ENCODE measurements at places on chromosomes 12 and 14. TPM values are rescaled to one million over a fixed set of nuclear protein-coding genes. Genes with fewer than 3 reads are reported as not detected.
A peak's percentile ranks its signal among the peaks of the same experiment; 100 is the strongest.

- H3K27ac ChIP-seq: peak overlapping the region; percentile 98
- peak overlapping the region; percentile 86 for H3K4me3 ChIP-seq
- no peaks in the 10 kb centered on the region for H3K27me3 ChIP-seq
- peaks cover 18% of the 10 kb centered on the region for H3K4me1 ChIP-seq
These were observed 1.2 kb downstream of the KLHDC2 start for GRCh38 chr14:49769171-49769570.

- H3K4me3 ChIP-seq: no peak overlapping the region
- no peak for DNase-seq
- H3K27me3 ChIP-seq: peaks cover 41% of the 10 kb centered on the region
These were observed 175.7 kb upstream of the FBXO33 start for GRCh38 chr14:39607978-39608377.

DNA sequence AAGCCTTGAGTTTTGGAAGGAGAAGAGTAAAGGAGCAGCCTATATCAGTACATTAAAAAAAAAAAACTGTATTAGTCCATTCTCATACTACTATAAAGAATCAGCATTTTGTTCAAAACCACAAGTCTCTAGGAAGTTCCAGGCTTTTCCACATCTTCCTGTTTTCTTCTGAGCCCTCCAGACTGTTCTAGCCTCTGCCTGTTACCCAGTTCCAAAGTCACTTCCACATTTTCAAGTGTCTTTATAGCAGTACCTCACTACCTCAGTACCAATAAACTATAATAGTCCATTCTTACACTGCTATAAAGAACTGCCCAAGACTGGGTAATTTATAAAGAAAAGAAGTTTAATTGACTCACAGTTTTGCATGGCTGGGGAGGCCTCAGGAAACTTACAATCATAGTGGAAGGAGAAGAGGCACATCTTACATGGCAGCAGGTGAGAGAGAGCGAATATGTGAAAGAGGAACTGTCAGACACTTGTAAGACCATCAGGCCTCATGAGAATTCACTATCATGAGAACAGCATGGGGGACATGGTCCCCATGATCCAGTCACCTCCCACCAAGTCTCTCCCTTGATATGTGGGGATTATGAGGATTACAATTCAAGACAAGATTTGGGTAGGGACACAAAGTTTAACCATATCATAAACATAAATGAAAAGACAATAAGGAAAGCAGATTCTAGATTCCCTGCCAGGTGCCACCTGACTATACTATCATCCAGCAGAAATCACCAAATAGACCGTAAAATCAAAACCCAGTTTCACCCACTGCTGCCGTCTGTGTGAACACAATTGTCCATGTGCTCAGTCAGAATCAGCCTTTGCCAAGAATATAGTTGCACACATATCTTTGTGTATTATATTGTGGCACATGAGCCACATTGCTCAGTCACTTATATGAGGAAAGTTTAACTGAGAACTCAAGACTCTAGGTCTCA is 27.8 kb downstream of the TOGARAM1 start:
- H3K4me3 ChIP-seq: no peak overlapping the region
- H3K4me1 ChIP-seq: no peaks in the 10 kb centered on the region
- peaks cover 22% of the 10 kb centered on the region for H3K36me3 ChIP-seq

DNA sequence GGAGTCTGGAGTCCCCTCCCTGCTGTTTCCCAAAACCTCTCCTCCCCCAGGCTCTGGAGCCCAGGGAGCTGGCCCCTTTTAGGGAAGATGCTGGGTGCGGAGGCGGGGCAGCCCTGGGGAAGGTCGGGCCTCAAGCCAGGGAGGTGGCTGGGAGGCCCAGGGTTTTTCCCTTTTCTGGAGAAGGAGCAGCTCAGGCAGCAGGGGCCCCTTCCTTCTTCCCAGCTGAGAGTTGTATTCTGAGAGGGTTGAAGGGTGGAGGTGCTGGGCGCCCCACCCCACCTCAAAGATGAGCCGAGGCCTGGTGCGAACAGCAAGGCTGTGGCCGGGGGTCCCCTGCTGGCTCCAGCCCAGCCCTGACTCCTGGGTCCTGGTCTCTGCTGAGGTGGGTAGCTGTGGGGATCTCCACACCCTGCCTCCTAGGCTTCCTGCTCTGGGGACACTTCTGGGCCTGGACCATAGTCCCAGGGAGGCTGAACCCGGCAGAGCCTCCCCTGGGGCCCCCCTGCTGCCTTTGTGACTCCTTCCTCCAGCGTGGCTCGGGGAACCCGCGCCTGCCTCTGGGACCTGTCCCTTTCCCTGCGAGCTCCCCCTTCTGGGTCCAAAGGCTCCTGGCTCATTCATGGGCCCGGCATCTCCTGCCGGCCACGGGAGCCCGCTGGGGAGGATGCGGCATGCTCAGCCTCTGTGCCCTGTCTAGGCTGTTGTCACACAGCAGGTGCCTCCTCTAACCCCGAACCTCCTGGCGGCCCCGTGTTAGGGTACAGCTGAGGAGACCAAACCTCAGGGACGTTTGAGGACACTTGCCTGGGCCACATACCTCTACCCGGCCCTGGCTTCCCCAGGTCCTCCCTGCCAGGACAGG is 4.4 kb downstream of the TRMT61A start:
- peaks cover 25% of the 10 kb centered on the region for H3K36me3 ChIP-seq
- H3K4me1 ChIP-seq: peaks cover 5% of the 10 kb centered on the region
- DNase-seq: no peak

GRCh38 chr14:102584871-102585869 is 7.3 kb upstream of the RCOR1 start:
- peak overlapping the region; percentile 19 for H3K27ac ChIP-seq
- peaks cover 4% of the 10 kb centered on the region for H3K36me3 ChIP-seq
- no peak overlapping the region for H3K4me3 ChIP-seq
- H3K27me3 ChIP-seq: no peaks in the 10 kb centered on the region

GRCh38 chr14:83706231-83706954 is 1823.6 kb upstream of the FLRT2 start:
- peaks cover 13% of the 10 kb centered on the region for H3K4me1 ChIP-seq
- no peak overlapping the region for H3K27ac ChIP-seq
- no peak overlapping the region for H3K4me3 ChIP-seq
- DNase-seq: no peak

LRRC43 gene
- not detected for total RNA-seq

BCL11B gene
- 1.4 TPM for total RNA-seq

DNA sequence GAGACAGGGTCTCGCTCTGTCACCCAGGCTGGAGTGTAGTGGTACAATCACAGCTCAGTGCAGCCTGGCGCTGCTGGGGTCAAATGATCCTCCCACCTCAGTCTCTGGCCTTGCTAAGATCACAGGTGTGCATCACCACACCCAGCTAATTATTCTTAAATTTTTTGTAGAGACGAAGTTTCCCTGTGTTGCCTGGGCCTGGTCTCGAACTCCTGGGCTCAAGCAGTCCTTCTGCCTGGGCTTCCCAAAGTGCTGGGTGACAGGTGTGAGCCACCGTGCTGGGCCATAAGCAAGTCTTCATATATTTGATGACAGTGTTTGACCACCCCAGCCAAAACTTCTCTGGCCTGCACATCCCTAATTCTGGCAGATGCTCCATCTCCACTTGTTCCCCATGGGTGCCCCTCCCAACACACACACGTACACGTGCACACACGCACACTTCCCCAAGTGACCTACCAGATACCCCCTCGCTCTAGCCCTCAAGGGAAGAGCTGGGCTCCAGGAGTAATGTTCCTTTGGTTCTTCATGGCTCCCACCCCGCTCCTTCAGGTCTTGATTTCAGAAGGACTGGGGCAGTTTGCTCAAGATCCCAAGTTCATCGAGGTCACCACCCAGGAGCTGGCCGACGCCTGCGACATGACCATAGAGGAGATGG is 104.3 kb upstream of the FKBP4 start:
- peaks cover 60% of the 10 kb centered on the region for H3K27me3 ChIP-seq
- DNase-seq: no peak
- H3K4me1 ChIP-seq: no peaks in the 10 kb centered on the region

RTN1 gene
- total RNA-seq: 9.8 TPM

GRCh38 chr12:106090591-106091445 is 47.9 kb downstream of the NUAK1 start:
- peak overlapping the region; percentile 92 for H3K27ac ChIP-seq
- H3K36me3 ChIP-seq: no peaks in the 10 kb centered on the region
- H3K27me3 ChIP-seq: no peaks in the 10 kb centered on the region
- DNase-seq: peak; percentile 30
- peaks cover 13% of the 10 kb centered on the region for H3K4me1 ChIP-seq
- H3K4me3 ChIP-seq: no peak overlapping the region

SMCO2 gene
- 0.37 TPM for total RNA-seq

SLC41A2 gene
- total RNA-seq: 15.9 TPM

CRADD gene
- 17.1 TPM for total RNA-seq

CD69 gene
- total RNA-seq: not detected

DNA sequence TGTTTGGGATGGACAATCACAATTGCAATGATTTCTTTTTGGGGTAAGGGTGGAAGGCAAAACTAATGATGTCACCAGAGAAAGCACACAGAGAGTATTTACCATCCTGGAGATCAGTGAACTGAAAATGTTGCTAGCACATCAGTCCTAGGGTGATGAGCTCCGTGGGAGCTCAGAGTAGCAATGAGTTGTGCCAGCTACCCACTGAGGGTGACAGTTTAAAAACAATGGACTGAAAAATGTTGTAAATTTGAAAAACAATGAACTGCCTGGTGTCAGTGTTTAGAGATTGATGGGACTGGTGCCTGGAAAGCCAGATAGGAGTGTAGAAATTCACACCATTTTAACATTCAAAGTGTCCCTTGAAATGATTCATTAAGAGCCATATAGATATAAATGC is 198.5 kb downstream of the ATP23 start:
- H3K4me3 ChIP-seq: no peak overlapping the region
- H3K27ac ChIP-seq: no peak overlapping the region
- no peaks in the 10 kb centered on the region for H3K4me1 ChIP-seq
- H3K27me3 ChIP-seq: no peaks in the 10 kb centered on the region

OR6S1 gene
- total RNA-seq: not detected

GRCh38 chr12:31207799-31208465 is 118.0 kb downstream of the SINHCAF start:
- H3K4me3 ChIP-seq: no peak overlapping the region
- H3K27ac ChIP-seq: peak overlapping the region; percentile 37
- H3K27me3 ChIP-seq: no peaks in the 10 kb centered on the region
- no peaks in the 10 kb centered on the region for H3K36me3 ChIP-seq
- DNase-seq: peak; percentile 33
- peaks cover 36% of the 10 kb centered on the region for H3K4me1 ChIP-seq

- H3K36me3 ChIP-seq: no peaks in the 10 kb centered on the region
- H3K4me3 ChIP-seq: no peak overlapping the region
- no peaks in the 10 kb centered on the region for H3K4me1 ChIP-seq
- DNase-seq: peak; percentile 29
- H3K27me3 ChIP-seq: no peaks in the 10 kb centered on the region
These were observed 45.6 kb downstream of the PITPNM2 start for GRCh38 chr12:123105211-123105826.

GRCh38 chr14:40004871-40005500 is 572.8 kb upstream of the FBXO33 start:
- no peak overlapping the region for H3K27ac ChIP-seq
- no peak for DNase-seq
- H3K27me3 ChIP-seq: no peaks in the 10 kb centered on the region

GRCh38 chr12:56021889-56022497 is 1.1 kb downstream of the IKZF4 start:
- H3K27me3 ChIP-seq: no peaks in the 10 kb centered on the region
- DNase-seq: no peak
- H3K36me3 ChIP-seq: peaks cover 6% of the 10 kb centered on the region
- H3K27ac ChIP-seq: no peak overlapping the region

GPD1 gene
- 0.37 TPM for total RNA-seq

BICD1 gene
- 49.3 TPM for total RNA-seq

GRCh38 chr12:47870175-47870781 is 34.5 kb downstream of the VDR start:
- no peak overlapping the region for H3K27ac ChIP-seq
- H3K4me3 ChIP-seq: no peak overlapping the region
- H3K4me1 ChIP-seq: peaks cover 6% of the 10 kb centered on the region

DCN gene
- total RNA-seq: 33.1 TPM

- no peaks in the 10 kb centered on the region for H3K36me3 ChIP-seq
- H3K4me1 ChIP-seq: no peaks in the 10 kb centered on the region
- no peaks in the 10 kb centered on the region for H3K27me3 ChIP-seq
- no peak overlapping the region for H3K4me3 ChIP-seq
- DNase-seq: no peak
- no peak overlapping the region for H3K27ac ChIP-seq
These were observed 197.8 kb downstream of the TTC8 start for GRCh38 chr14:89022274-89022673.

GRCh38 chr14:54556535-54556934 is 10.4 kb upstream of the SAMD4A start:
- H3K27ac ChIP-seq: no peak overlapping the region
- no peaks in the 10 kb centered on the region for H3K27me3 ChIP-seq

- H3K4me3 ChIP-seq: no peak overlapping the region
- peaks cover 25% of the 10 kb centered on the region for H3K4me1 ChIP-seq
- no peak overlapping the region for H3K27ac ChIP-seq
- H3K36me3 ChIP-seq: no peaks in the 10 kb centered on the region
These were observed 70.0 kb downstream of the PPP2R5E start for GRCh38 chr14:63472986-63473788.

CD27 gene
- total RNA-seq: not detected

FAM222A gene
- total RNA-seq: 0.19 TPM

TUBA1A gene
- 10.4 TPM for total RNA-seq

- no peaks in the 10 kb centered on the region for H3K4me1 ChIP-seq
- no peaks in the 10 kb centered on the region for H3K27me3 ChIP-seq
- H3K27ac ChIP-seq: no peak overlapping the region
- peaks cover 49% of the 10 kb centered on the region for H3K36me3 ChIP-seq
- H3K4me3 ChIP-seq: no peak overlapping the region
- no peak for DNase-seq
These were observed 21.8 kb downstream of the ADCY6 start for GRCh38 chr12:48767047-48767446.

LUM gene
- not detected for total RNA-seq

- no peaks in the 10 kb centered on the region for H3K36me3 ChIP-seq
- H3K27me3 ChIP-seq: no peaks in the 10 kb centered on the region
- DNase-seq: no peak
- H3K4me1 ChIP-seq: no peaks in the 10 kb centered on the region
- no peak overlapping the region for H3K27ac ChIP-seq
These were observed 1571.6 kb upstream of the FLRT2 start for GRCh38 chr14:83958359-83958758.

DNA sequence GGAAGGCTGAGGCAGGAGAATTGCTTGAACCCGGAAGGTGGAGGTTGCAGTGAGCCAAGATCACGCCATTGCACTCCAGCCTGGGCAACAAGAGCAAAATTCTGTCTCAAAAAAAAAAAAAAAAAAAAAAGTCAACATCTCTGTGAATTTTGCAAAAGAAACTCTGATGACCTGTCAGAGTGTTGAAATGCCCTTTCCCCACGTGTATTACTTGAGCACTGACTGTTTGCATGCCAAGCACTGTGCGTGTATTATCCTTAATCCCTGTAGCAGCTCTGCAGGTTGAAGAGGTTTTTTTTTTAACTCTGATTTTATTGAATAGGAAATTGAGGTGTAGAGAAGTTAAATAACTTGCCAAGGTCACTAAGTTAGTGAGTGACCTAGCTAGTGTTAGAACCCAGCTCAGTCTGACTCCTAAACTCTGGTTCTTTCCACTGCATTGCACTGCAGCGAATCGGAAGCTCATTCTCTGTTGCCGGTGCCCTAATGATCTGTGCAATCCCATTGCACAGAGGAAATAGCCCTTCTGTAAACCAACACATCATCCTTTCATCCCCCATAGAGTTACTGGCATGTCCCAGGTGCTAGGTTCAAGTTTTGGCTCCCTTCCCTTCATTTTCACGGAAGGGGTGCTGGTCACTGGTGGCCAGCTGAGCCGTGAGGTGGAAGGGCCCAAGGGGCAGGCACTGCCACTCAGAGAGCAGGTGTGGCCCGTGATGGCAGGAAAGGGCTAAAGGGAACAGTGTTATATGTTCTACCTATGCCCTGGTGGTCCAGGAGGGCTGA is 122.3 kb downstream of the EML1 start:
- no peaks in the 10 kb centered on the region for H3K27me3 ChIP-seq
- H3K36me3 ChIP-seq: no peaks in the 10 kb centered on the region
- H3K4me3 ChIP-seq: no peak overlapping the region
- no peak overlapping the region for H3K27ac ChIP-seq
- DNase-seq: no peak
- no peaks in the 10 kb centered on the region for H3K4me1 ChIP-seq
